ENCODE measurements at places on chromosomes 4 and X. TPM values are rescaled to one million over a fixed set of nuclear protein-coding genes. Genes with fewer than 3 reads are reported as not detected.

DNA sequence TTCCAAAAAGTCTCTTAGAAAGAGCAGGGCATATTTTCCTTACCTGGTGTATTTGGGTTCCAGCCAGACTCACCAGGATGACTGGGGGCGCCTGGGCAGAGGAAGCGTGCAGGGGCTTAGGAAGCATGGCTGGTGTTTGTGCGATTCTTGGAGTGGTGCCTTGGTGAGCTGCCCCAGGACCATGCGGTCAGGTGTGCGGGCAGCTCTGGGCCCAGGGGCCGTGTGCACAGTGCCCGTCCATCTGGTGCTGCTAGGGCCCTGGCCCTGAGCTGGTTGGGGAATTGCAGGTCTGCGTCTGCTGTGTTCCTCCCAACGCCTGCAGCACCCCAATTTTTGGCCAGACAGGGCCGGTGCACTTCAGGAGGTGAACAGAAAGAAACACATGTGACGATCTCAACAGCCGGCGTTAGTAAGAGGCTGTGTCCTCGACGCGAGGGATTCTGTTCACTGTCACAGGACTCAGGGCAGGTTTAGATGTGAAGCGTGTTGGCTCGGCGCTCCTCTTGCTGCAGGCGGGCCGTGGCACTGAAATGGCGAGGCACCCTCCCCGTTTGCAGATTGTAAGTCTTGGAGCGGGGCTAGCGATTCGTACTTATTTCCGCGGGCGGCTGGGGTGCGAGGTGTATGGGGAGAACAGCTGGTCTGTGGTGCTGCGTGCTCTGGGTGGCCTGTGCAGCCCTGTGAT lies 15.2 kb downstream of the RGS12 start:
- no peak for DNase-seq
- no peaks in the 10 kb centered on the region for H3K36me3 ChIP-seq
- peaks cover 23% of the 10 kb centered on the region for H3K4me1 ChIP-seq
- H3K4me3 ChIP-seq, result no peak overlapping the region
- no peaks in the 10 kb centered on the region for H3K27me3 ChIP-seq
- H3K27ac ChIP-seq, result no peak overlapping the region

- H3K4me3 ChIP-seq, result no peak overlapping the region
- H3K36me3 ChIP-seq, result 0 out of 2 replicates have a peak, but pooled peaks cover 2% of the 10 kb centered on the region
These were observed 15.9 kb downstream of the TMEM165 start for GRCh38 chr4:55411621-55412020.

DNA sequence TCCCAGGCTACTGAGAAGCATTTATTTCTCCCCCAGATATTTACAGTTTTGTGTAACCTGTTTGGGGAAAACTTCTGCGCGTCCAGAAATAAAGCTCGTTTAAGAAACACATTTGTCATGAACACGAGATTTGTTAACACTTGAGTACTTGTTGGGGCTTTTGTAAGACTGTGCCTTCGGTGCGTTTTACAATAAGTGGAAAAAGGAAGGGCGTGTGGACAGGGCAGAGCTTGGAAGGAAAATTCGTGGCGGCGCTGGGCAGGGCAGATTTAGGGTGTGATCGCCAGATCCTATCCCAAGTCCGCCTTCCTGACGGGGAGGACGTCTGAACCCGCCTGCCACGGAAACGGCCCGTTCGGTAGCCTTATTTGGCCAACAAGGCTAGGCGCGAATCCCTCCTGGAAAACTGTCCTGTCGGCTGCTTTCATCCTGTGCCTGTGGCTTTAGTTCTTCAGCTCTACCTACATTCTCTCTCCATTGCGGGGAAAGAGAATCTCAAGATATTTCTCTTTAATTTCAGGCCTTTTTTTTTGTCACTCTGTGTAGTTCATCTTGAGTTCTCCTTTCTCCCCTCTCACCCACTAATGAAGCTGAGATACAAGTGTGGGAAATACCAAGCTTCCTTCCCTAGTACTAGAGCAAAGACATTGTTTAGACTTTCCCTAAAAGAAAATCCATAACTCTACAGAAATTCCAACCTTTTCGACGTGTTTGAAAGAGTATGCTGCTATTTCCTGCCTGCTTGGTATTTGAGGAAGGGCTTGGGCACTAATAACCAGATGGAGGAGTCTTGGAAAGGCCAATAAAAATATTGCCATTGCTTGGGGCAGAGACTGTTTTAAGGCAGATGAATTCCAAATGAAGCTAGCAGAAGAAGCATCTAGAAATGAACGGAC lies 982 bp downstream of the PDLIM5 start:
- H3K4me3 ChIP-seq, result peak overlapping the region; percentile 98
- peaks cover 19% of the 10 kb centered on the region for H3K4me1 ChIP-seq
- peak; percentile 61 for DNase-seq
- H3K36me3 ChIP-seq, result peaks cover 15% of the 10 kb centered on the region
- peak overlapping the region; percentile 80 for H3K27ac ChIP-seq

GRCh38 chr4:37740546-37740945 lies 54.4 kb upstream of the RELL1 start:
- DNase-seq, result no peak
- H3K4me3 ChIP-seq, result no peak overlapping the region
- no peak overlapping the region for H3K27ac ChIP-seq

GRCh38 chr4:89788206-89789072 lies 48.5 kb downstream of the SNCA start:
- H3K36me3 ChIP-seq, result no peaks in the 10 kb centered on the region
- H3K27me3 ChIP-seq, result no peaks in the 10 kb centered on the region
- H3K4me3 ChIP-seq, result no peak overlapping the region
- no peaks in the 10 kb centered on the region for H3K4me1 ChIP-seq
- DNase-seq, result no peak

DNA sequence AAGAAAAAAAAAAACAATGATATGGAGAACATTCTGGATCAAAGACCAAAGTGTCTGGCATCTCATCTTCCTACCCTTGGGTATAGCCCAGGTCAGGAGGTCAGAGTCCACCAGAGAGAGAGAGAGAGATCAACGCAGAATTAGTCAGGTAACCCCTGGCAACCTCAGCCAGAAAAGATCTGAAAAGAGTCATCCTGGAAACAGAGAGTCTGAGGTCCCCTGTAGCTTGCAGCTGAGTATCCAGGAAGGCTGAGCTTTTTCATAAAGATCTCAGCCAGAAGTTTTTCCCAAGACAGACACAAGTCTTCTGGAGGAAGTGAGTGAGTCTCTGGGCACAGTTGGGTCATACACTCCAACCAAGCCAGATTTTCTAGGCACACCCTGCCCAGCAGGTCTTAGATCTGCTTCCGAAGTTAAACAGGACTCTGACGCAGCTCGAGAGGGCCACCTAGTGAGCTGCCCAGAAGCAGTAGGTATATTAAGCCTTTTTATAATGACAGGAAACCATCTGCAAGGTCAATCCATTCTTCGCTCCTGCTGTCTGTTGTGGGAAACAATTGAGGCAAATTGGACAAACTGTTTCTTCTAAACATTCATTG lies 35.7 kb downstream of the ACE2 start:
- DNase-seq, result peak; percentile 66
- H3K4me1 ChIP-seq, result peaks cover 6% of the 10 kb centered on the region
- no peak overlapping the region for H3K4me3 ChIP-seq
- no peaks in the 10 kb centered on the region for H3K36me3 ChIP-seq
- H3K27ac ChIP-seq, result no peak overlapping the region

- no peaks in the 10 kb centered on the region for H3K4me1 ChIP-seq
- H3K36me3 ChIP-seq, result no peaks in the 10 kb centered on the region
- no peak overlapping the region for H3K4me3 ChIP-seq
- H3K27me3 ChIP-seq, result no peaks in the 10 kb centered on the region
- H3K27ac ChIP-seq, result no peak overlapping the region
- DNase-seq, result no peak
These were observed 49.1 kb downstream of the SMC1A start for GRCh38 chrX:53373307-53373706.

DNA sequence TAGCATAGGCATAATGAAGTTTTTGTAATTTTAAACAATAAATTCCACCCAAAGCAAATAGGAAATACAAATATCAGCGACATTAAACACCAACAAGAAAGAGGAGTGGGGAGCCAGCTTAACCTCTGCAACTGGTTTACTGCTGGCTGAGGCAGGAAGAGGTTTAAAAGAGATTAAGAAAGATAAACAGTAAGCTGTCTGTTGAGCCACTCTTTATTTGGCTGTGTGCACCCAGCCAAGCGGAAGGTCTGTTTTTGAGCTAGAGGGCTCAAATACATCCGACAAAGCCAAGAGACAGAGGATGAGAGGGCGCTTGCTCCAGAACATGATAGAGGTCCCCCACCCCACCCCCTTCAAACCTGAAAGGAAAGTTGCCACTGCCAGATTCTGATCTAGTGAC lies 191.4 kb downstream of the MGST2 start:
- no peaks in the 10 kb centered on the region for H3K27me3 ChIP-seq
- H3K4me1 ChIP-seq, result peaks cover 6% of the 10 kb centered on the region
- H3K27ac ChIP-seq, result no peak overlapping the region
- DNase-seq, result no peak

DNA sequence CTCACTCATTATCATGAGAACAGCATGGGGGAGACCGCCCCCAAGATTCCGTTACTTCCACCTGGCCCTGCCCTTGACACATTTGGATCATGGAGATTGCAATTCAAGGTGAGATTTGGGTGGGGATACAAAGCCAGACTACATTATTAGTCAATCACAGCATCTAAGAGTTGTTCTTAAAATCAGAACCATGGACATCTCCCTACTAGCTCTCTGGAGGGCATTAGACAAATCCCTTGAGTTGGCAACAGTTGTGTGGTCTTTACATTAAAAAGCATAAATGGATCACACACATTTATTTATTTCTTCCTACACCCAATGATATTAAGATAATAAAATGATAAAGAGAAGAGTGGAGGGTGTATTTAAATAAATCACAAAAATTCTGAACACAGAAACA lies 262.8 kb upstream of the VCX start:
- H3K36me3 ChIP-seq, result no peaks in the 10 kb centered on the region
- DNase-seq, result no peak
- H3K4me1 ChIP-seq, result no peaks in the 10 kb centered on the region
- no peak overlapping the region for H3K4me3 ChIP-seq
- H3K27me3 ChIP-seq, result no peaks in the 10 kb centered on the region

DNA sequence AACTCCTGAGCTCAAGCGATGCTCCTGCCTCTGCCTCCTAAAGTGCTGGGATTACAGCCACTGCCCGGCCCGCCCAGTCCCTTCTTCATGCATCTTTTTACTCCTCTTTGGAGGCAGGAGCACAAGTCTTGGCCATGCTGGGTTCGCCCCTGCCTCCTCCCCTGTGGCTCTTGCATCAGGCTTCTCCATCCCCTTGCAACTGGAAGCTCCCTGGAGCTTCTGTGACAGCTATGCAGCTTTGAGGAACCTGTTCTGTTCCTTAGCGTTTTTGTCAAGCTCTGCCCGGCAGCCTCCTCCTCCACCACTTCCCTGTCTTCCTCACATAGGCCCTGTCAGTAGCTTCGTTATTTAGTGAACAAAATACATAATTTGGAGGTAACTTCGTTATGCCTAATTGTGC lies 73.9 kb downstream of the PSAPL1 start:
- DNase-seq, result no peak
- H3K36me3 ChIP-seq, result no peaks in the 10 kb centered on the region
- H3K27ac ChIP-seq, result no peak overlapping the region
- no peak overlapping the region for H3K4me3 ChIP-seq
- H3K4me1 ChIP-seq, result peaks cover 5% of the 10 kb centered on the region

DNA sequence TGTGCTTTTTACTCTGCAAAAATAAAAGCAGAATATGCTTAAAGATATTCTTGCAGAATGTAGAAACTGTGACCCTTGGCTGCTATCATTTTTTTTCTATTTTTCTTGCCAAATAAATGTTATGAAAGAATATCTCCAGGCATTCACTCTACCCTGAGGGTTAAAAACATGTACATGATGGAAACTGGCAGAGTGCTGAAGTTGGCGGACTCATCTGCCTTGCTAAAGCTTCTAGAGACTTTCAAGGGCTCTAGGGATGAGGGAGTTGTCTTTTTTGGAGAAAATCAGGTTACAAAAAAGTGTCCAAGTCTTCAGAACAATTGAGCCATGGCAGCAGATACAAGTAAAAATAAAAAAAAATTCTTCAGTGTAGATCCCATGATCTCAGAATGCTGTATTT lies 40.5 kb upstream of the NRK start:
- H3K4me1 ChIP-seq, result no peaks in the 10 kb centered on the region
- H3K27ac ChIP-seq, result no peak overlapping the region
- no peak for DNase-seq
- H3K4me3 ChIP-seq, result no peak overlapping the region
- H3K36me3 ChIP-seq, result no peaks in the 10 kb centered on the region

- H3K36me3 ChIP-seq, result no peaks in the 10 kb centered on the region
- no peaks in the 10 kb centered on the region for H3K27me3 ChIP-seq
- H3K27ac ChIP-seq, result no peak overlapping the region
These were observed 24.2 kb downstream of the SMC1A start for GRCh38 chrX:53398216-53398615.

DNA sequence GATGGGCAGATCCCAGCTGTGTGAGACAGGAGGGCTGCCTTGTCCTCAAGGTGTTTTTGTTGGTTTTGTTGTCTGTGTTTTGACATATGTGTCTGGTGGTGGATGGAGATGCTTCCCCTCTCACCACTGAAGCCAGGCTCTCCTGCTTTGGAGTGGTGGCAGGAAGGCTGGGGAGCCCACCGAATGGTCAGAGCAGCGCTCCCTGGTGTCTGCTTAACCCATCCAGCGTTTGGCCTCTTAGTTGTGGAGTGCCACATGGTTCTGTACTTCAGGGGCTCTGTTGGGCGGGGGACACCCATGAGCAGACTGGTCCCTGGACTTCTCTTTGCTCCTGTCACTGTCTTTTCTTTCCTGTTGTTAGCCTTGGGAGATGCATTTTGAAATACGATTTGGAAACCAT lies 51.9 kb downstream of the DLG3 start:
- no peak for DNase-seq
- no peak overlapping the region for H3K27ac ChIP-seq
- no peaks in the 10 kb centered on the region for H3K27me3 ChIP-seq

DNA sequence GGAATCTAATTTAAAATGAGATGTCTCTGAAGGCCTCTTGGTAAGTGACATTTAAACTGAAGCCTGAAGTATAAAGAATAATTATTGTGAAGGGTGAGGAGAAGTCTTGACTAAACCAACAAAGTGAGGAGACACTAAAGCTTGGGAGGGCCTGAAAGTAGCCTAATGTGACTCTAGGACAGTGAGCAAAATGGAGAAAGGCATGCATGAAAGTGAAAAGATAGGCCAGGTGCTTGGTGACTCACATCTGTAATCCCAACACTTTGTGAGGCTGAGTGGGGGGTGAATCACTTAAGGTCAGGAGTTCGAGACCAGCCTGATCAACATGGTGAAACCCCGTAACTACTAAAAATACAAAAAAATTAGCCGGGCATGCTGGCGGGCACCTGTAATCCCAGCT lies 46.9 kb upstream of the SMARCAD1 start:
- H3K27me3 ChIP-seq, result no peaks in the 10 kb centered on the region
- no peaks in the 10 kb centered on the region for H3K4me1 ChIP-seq
- no peaks in the 10 kb centered on the region for H3K36me3 ChIP-seq
- no peak for DNase-seq

VCX gene
- 1.5 TPM for total RNA-seq

G6PD gene
- total RNA-seq, result 1,283 TPM

ELOVL6 gene
- total RNA-seq, result 13.2 TPM

SOWAHB gene
- total RNA-seq, result 7.7 TPM

HSFX2 gene
- 0.28 TPM for total RNA-seq

UGT2A2 gene
- total RNA-seq, result not detected

POF1B gene
- 0.28 TPM for total RNA-seq

VEGFC gene
- total RNA-seq, result 8.8 TPM

Measured in PC-9 (cell line).